ENCODE measurements at places on chromosomes 4 and X. TPM values are rescaled to one million over a fixed set of nuclear protein-coding genes. Genes with fewer than 3 reads are reported as not detected.

Gene CLDN2
- not detected for total RNA-seq

Gene H2BW2
- total RNA-seq = not detected

Gene SYTL5
- 1.6 TPM for total RNA-seq

Gene DMRTC1B
- not detected for total RNA-seq

Gene RBM47
- 0.32 TPM for total RNA-seq

Gene GPRASP3
- total RNA-seq = 9.1 TPM

Gene SLC25A43
- 11.3 TPM for total RNA-seq

Gene TEX28
- total RNA-seq = not detected

Gene SPANXA2
- total RNA-seq = not detected

Gene PHEX
- 1.9 TPM for total RNA-seq

Gene FAM53A
- 1.4 TPM for total RNA-seq

Gene AMBN
- not detected for total RNA-seq

Gene USP26
- not detected for total RNA-seq

Gene CLDN34
- not detected for total RNA-seq

Gene ARMCX2
- total RNA-seq = 86.1 TPM

Gene FGF16
- 0.09 TPM for total RNA-seq

Gene MEPE
- total RNA-seq = not detected

Gene SULT1B1
- total RNA-seq = not detected

Gene RIPPLY1
- not detected for total RNA-seq

Gene TGIF2LX
- not detected for total RNA-seq

Gene ARHGAP36
- not detected for total RNA-seq

Gene ASB12
- total RNA-seq = 0.17 TPM

Gene TAF9B
- total RNA-seq = 23.0 TPM

Gene NHSL2
- 9.5 TPM for total RNA-seq

Gene ADH6
- total RNA-seq = not detected

Gene TLL1
- not detected for total RNA-seq

Gene PRAF2
- 8.2 TPM for total RNA-seq

Measured in bronchial smooth muscle cell (primary cell).